ENCODE measurements at places on chromosomes 5 and 9.

DNA sequence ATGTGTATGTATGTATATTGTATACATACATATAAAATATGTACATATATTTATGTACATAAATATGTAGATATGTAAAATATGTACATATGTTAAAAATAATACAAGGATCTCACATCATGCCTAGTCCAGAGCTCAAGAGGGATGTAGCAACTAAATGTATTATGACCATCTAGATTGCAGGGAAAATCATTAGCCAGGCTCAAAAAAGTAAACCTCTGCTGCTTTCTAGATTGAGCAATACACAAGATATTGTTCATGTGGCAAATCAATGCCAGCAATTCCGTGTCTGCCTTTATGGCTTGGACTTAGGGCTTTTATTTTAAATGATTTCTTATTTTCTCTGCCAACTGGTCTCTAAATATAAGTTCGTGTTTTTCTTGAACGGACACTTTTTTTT lies 65.2 kb downstream of the RAI14 start:
- no peak for DNase-seq

DNA sequence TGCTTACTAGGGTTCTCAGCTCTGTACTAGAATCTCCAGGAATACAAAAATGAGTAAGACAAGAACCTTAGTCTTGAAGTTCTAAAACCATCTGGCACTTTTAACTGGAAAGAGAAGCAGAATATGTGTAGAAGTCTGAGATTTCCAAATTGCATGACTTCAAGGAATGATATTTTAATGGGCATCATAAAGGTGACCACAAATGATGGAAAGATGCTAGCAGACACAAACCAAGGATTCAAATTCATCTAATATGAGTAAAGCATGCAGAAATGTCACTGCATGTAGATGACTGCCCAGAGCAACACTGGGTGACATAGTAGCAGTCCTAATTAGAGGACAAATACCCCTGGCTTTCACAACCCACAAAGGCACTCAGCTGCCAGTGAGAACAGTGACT lies 117.2 kb downstream of the RPS23 start:
- no peak for DNase-seq

- no peak for DNase-seq
Measured at GRCh38 chr5:27124590-27124989, 86.2 kb upstream of the CDH9 start.

- DNase-seq: no peak
Measured at GRCh38 chr5:65758546-65759144, 36.6 kb downstream of the NLN start.

GRCh38 chr5:116989995-116990394 lies 415.4 kb upstream of the SEMA6A start:
- DNase-seq: peak; percentile 60

GRCh38 chr9:89798547-89799120 lies 193.8 kb downstream of the GADD45G start:
- no peak for DNase-seq

- DNase-seq: no peak
Measured at GRCh38 chr5:108059334-108059733, 322.6 kb downstream of the FBXL17 start.

GRCh38 chr9:804026-804425 lies 37.5 kb upstream of the DMRT1 start:
- DNase-seq: no peak

DNA sequence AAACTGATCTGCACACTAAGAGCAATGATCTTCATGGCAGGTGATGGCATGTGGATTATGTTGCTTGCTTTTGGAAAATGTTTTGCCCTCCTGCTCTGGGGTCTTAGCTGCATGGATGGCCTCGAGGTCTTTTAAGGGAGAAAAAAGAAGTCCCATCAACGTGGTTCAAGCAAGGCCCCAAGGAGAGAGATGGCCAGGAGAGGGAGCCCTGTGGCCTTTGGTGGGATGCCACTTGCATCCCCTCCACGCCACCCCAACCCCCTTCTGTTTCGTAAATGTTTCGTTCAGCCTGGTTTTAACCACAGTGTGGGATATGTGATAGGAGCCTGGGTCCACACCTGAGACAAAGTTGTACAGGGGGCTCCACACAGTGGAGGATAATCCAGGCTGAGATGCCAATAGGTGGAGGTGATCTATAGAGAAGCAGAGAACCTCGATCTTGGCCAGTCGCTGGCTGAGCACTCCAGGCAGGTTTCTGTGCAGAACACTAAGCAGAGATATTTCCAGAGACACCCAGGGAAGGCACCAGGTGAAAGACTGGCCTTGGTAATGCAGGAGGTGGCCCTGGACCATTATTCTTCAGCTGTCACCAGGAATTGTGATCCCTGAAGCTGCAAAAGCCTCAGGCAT lies 25.8 kb upstream of the FRRS1L start:
- no peak for DNase-seq
